Activated CD4-positive, CD25-positive, alpha-beta regulatory T cell (primary cell): ENCODE measurements at places on chromosomes 11 and 22.

- DNase-seq, result no peak
Measured at GRCh38 chr11:131670876-131671275, 300.5 kb downstream of the NTM start.

DNA sequence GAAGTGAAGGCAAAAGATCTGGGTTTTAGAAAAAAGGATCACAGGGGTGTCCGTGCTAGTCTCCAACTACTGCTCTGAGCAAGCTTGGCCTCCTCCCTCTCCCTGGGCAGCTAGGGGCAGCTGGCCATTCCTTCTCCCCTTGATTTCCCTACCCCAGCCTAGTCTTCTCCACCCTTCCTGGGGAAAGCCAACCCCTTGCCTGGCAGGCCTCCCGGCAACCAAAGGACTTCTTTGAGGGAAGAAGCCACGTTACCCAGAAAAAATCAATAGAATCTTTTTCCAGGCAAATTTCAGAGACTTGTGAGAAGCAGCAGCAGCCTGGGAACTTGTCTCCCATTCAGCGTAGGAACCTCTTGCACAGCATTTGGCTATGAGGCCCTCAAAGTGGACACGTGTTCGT, 91.5 kb downstream of the MIAT start:
- DNase-seq, result no peak

GRCh38 chr11:65444314-65445051, 21.9 kb downstream of the NEAT1 start:
- no peak for DNase-seq

DNA sequence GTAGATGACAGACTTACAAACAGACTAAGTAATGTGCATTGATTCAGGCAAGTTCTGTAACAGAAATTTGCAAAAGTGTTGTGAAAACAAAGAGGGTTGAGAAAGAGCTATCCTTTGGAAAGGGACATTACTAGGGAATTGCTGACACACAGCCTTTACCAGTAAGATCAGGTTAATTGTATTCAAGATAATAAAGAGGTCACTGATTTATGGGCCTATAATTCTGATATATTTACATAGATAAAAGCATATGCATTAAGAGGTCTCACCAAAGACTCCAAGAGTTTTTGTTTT, 138.7 kb downstream of the MAML2 start:
- no peak for DNase-seq

GRCh38 chr11:12922418-12922817, 86.7 kb upstream of the RASSF10 start:
- no peak for DNase-seq

DNA sequence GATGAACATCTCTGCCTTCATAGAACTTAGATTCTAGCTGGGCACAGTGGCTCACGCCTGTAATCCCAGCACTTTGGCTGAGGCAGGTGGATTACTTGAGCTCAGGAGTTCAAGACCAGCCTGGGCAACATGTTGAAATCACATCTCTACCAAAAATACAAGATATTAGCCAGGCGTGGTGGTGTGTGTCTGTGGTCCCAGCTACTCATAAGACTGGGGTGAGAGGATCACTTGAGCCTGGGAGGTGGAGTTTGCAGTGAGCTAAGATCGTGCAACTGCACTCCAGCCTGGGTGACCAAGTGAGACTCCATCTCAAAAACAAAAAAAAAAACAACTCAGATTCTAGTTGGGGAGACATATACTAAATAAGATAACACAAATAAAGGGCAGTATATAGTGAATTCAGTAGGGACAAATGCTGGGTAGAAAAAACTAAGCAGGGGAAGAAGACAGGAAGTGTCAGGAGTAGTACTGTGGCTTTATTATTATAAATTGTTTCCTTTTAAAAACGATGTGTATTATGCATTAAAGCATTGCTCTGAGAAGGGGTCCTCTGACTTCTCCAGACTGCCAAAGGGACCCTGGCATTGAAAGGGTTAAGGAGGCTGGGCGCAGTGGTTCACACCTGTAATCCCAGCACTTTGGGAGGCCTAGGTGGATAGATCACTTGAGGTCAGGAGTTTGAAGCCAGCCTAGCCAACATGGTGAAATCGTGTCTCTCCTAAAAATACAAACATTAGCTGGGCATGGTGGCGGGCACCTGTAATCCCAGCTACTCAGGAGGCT, 46.7 kb downstream of the PACS1 start:
- DNase-seq, result no peak

DNA sequence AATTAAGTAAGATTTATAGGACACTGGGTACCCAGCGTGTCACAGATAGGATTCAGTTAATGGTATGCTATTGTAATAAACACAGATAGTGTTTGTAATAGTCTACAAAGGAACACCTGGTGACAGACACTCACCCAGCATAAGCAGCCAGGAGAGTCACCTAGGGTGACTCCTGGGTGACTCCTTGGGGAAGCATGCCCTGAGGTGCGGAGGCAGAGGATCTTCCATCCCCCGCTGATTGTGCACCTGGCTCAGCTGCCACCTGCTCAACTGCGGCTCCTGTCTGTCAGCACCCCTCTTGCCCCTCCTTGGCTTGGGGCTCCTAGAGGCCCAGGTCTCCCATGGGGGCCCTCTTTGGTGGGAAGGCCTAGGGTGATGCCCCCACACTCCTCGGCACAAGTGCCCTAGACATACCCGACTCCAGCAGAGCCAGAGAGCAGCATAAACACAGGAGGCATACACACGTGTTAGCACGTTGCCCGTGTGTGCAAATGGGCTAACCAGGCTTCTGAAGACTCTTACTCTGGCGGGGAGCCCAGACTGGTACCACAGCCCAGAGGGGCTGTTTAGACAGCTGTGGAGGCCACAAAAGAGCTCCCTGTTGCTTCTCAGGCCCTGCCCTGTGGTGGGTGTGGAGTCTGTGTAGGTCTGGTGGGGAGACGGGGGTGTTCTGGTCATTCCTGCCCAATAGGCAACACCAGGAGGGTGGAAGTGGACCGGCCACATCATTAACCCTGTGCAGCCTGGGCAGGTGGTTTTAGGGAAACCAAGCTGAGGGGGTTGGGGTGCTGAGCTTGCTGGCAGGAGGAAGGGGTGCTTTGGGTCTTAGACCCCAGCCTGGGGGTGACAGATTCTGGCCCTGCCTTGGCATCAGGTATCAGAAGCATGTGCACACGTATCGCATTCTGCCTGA, 3.0 kb downstream of the INPPL1 start:
- DNase-seq, result no peak

DNA sequence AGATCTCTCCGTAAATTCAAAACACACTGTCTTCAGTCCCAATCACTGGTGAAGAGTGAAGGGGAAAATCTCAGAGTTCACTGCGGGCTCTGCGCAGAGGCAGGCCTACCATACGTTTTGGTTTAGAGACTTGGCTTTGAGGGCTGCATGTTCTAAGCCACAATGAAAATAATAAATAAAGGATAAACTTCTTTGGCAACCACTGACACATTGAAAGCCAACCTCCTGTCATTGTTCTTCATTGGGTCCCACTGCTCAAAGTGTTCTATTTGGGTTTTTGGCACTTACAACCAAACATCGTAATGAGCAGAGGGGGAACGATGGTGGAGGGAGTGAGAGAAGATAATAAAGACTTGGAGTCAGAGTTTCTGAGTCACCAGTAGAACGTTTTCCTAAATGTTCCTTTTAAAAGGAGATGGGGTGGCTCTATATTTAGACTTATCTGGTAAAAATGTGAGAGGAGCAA, 472.9 kb downstream of the SOX6 start:
- no peak for DNase-seq

GRCh38 chr22:44595841-44596341, 97.9 kb upstream of the RTL6 start:
- no peak for DNase-seq

DNA sequence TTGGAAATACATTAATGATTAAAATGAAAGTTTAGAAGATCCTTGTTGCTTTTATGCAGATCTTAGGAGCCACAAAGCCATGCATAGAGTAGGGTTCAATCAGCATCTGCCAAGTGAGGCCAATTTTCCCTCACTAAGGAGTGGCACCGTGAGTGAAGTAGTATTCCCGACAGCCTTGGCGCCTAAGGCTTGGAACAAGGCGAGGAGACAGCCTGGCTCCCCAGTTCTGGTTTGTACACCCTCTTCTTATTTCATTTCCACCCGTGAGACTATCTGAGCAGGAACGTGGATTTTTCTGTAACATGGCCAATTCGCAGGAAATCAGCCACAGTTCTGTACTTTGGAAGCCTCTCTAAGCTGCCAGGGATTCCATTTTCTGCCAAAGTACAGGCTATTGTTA, 22.6 kb downstream of the FADS2 start:
- no peak for DNase-seq

DNA sequence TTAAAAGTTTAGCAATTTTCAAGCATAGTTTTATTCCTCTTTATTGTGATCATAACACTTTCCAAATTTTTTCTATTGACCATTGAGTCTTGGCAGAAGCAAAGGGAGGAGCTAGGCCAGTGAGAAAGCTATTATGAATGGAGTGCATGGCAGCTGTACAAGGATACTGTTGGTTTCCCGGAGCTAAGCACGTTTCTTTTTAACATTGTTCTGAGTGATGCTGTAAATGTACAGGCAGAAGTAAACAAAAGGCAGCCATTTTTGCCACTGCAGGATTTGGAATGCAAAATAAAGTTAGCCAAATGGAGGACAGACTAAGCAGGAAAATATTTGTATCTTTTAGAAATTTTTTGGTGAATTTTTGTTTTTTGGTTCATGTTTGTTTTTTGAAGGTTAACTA, 16.2 kb downstream of the CBL start:
- no peak for DNase-seq

GRCh38 chr11:69916806-69917387, 97.7 kb upstream of the FGF3 start:
- no peak for DNase-seq

- DNase-seq, result no peak
Measured at GRCh38 chr11:33500861-33501479, 199.7 kb downstream of the C11orf91 start.

DNA sequence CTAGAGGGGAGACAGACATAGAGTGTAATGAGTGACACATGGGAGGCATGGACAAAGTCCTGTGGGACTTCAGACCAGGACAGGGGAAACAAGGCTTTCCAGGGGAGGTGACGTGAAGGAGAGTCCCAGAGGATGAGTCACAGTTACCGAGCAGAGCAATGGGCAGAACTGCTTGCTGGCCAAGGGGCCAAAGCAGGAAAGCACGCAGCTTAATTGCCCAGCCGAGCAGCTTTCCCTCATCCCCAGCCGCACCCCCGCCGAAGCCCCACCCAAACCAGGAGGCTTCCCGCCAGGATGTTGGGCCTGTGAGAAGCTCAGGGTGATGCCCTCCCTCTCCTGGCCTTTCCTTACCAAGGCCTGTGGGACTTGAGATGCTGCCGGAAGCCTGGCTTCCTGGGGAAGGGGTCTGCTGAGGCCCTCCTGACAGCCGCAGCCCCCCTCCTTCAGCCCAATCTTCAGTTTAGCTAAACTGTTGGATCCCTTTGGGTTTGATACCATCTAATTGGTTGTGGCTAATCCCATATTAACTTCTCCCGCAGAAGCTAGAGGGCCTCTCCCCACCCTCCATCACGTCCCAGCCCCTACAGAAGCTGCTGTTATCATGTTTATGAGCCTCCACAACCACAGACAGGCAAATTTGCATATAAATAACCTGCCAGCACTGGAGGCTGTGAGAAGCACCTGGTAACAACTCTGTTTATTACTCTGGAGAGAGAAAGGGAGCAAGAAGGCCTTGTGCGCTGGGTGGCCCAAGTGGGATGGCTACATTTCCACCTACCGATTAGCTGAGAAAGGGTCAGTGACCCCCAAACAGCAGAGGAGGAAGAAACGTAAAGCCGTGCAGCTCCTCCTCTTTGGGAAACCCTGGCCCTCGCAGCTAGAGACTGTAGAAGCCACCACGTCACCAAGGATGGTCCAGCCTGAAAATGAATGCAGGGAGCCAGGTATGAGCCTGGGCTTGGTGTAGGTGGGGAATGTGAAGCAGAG, 80.0 kb downstream of the TRIM29 start:
- DNase-seq, result no peak

DNA sequence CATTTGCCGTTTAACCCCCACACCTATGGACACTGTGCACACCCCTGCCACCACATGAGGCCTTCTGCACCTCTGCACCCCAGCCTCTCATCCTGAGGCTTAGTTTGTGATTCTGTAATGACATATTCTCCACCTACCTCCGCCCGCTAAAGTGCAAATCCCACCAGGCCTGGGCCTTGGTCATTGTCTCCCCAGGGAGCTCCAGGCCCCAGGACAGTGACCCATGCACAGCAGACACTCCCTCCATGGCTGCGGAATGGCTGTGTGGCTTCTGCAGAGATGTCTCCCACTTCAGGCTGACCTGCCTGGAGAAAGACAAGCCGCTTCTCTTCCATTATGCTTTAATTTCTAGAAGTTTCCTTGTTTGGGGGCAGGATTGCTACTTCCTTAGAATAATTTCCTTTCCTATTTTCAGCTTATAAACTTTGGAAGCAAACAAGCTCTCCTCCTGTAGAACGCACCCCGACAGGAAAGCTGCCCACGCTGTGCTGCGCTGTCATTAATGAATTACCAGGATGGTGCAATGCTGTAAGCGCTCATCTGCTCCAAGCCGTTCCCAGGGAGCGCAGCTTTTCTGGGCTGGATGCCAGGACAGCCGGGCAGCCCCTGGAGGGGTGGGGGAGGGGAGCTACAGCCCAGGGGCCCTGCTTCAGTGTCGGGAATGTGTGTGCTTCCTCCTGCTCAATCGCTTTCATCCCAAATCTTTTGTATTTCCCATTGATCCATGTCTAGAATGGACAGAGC, 618.0 kb downstream of the BRD1 start:
- no peak for DNase-seq

- DNase-seq, result no peak
Measured at GRCh38 chr11:2927851-2928604, 1.2 kb downstream of the PHLDA2 start.

- DNase-seq, result no peak
Measured at GRCh38 chr11:65404210-65404609, 17.8 kb downstream of the FRMD8 start.

DNA sequence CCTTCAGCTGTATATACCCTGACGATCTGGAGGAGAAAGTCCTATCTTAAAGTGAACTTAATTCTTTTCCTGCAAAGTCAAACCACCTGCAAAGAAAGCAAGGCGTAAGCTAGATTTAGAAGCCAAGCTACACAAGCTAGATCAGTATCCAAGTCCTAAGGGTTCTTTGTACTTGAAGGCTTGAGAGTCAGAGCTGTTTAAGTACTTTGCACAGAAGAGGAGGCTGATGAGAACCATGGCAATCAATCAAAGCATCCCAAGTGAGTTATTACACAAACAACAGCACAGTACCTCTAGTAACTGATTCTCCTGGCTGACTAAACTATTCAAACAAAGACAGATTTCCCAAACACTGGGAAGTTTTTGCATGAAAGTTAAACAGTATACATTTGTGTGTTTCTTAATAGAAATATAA, 1.9 kb downstream of the CDON start:
- no peak for DNase-seq
